ENCODE measurements at places on chromosomes 11 and 22. TPM values are rescaled to one million over a fixed set of nuclear protein-coding genes. Genes with fewer than 3 reads are reported as not detected.
A peak's percentile ranks its signal among the peaks of the same experiment; 100 is the strongest.

The LDHAL6A gene
- not detected for total RNA-seq

The RIBC2 gene
- not detected for total RNA-seq

The DLG2 gene
- total RNA-seq = 5.8 TPM

The CYTH4 gene
- total RNA-seq = 92.2 TPM

The SPI1 gene
- 98.3 TPM for total RNA-seq

The CARD18 gene
- not detected for total RNA-seq

DNA sequence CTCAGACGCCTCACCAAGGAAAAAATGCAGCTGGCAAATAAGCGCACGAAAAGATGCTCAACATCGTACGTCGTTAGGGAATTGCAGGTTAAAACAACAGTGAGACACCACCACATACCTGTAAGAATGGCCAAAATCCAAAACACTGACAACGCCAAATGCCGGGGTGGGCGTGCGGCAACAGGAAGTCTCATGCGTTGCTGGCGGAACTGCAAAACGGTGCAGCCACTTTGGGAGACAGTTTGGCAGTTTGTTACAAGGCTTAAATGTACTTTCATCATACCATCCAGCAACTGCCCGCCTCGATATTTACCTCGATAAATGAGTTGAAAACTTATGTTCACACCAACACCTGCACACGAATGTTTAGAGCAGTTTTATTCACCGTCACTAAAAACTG lies 7.5 kb upstream of the CTSD start:
- no peak for DNase-seq

GRCh38 chr22:41603873-41604332 lies 14.3 kb upstream of the PMM1 start:
- DNase-seq = peak; percentile 38

GRCh38 chr11:86219311-86220193 lies 25.0 kb upstream of the EED start:
- peak; percentile 79 for DNase-seq

GRCh38 chr22:24485608-24486007 lies 9.5 kb upstream of the UPB1 start:
- DNase-seq = peak; percentile 65

- no peak for DNase-seq
These were observed 48.3 kb downstream of the MYH9 start for GRCh38 chr22:36339171-36340065.

DNA sequence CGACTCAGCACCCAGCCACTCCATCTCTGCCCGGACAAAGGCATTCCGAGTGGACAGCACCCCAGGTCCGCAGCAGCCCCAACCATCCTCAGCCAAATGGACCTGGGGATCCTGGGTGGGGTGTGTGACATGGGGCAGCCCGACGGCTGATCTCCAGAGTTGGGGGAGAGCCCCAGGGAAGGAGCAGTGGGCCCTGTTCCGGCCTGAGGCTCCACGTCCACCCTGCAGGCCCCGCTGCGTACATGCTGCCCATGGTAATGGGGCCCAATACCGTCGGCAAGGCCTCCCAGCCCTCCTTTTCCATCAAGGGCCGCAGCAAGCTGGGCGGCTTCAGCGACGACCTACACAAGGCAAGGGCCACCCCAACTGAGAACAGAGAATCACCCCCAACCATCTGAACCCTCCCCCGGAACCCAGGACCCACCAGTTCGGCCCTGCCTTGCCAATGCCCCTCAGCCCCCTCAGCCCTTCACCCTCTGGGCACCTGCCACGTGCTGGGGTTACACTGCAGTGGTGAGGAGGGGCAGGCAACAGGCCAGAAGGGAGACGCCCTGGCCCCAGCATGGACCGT lies 5.4 kb downstream of the SCGB1C1 start:
- no peak for DNase-seq

GRCh38 chr22:19806213-19807160 lies 45.9 kb downstream of the TBX1 start:
- no peak for DNase-seq

DNA sequence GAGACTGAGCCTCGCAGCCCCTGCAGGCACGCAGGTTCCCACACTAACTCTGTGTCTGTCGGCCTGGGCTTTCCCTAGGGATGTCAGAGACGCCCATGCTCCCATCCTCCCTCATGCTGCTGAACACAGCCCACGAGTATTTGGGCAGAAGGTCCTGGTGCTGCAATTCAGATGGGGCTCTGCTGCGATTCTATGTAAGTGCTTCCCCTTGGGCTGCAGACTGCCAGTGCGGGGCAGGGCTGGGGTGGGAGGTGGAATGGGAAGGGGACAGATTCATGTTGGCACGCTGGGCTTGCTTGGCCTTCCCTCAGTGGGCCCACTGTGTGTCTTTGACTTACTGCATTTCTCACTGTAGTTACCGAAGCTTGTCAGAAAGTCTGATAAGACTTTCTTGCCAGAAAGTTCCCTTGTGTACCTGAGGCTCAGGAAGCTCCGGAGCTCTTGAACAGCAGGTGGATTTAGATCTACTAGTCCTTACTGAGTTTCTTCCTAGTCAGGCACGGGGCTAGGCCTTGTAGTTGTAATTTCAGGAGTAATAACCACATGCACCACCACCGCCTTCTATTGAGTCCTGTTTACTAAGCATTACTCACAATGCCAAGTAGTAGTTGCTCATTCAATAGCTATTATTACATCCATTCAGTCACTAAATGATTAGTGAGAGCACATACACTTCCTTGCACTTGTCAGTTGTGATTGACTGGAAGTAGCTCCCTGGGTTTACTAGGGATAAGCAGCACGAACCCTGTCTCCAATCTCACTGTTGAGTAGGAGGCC lies 65.2 kb downstream of the CABIN1 start:
- no peak for DNase-seq

DNA sequence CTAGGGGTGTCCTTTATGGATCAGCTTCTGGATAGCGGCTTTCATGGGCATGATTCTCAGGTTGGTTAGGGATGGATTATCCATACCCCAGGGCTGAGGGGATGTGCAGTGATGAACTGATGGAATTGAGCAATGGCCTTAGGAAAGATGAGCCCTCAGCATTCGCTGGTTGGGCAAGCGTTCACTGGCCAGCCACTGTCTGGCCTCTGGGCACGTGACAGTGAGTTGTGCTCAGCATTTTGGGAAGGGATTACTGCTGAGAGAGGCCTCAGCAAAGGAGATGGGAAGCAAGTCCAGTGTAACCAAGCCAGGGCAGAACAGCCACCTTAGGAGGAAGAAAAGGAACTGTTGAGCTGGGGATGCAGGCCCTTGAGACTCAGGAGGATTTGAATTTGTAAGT lies 17.4 kb downstream of the UBASH3B start:
- no peak for DNase-seq

DNA sequence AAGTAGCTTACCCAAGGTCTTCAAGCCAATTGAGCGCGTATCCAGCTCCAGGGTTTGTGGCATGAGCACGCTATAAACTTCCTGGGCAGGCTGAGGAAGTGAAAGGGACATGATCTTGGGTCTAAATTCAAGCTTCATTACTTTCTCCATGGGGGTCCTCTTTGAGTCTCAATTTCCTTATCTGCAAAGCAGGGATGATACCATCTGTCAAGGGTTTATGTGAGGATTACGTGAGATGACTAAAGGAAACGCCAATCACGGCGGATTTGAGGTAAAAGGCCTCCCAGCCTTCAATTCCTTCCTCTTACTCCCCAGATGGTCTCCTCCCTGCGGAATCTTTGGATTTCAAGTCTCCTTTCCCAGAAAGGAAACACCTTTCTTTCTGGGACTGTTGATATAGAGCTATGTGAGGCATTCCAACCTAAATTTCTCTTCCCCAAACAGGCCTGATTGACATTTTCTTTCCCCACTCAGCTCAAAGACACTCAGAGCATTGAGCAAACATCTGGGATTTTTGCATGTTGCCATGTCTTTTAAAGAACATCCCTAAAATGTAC lies 474.4 kb downstream of the INSC start:
- no peak for DNase-seq
